ENCODE measurements at places on chromosomes 13 and 19.

DNA sequence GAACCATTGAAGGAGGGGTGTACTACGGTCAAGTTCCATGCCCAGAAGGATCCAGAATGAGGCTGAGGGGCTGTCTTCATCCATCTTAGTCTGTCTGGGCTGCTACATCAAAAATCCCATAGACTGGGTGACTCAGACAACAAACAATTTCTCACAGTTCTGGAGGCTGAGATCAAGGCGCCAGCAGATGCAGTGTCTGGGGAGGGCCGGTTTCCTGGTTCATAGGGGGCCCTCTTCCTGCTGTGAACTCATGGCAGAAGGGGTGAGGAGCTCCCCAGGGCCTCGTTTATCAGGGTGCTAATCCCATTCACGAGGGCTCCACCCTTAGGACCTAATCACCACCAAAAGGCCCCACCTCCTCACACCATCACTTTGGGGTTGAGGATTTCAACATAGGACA, 14.7 kb upstream of the KCTD15 start:
- no peak for DNase-seq

DNA sequence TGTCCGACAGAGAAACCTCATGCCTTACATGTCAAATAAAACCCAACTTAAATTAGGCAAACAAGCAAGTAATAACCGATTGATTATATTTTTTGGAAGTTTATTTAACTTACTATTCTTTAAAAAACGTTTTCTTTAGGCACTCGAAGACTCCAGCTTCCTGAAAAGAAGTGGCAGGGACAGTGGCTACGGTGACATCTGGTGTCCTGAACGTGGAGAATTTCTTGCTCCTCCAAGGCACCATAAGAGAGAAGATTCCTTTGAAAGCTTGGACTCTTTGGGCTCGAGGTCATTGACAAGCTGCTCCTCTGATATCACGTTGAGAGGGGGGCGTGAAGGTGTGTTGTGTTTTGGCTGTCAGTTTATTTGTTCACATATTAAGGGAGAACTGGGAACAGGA, 164.4 kb downstream of the LMO7 start:
- DNase-seq, result no peak

- DNase-seq, result peak; percentile 26
These were observed 44.3 kb upstream of the CEACAM21 start for GRCh38 chr19:41531438-41532311.

- peak; percentile 2 for DNase-seq
These were observed 14.2 kb downstream of the CACNA1A start for GRCh38 chr19:13492128-13492527.

DNA sequence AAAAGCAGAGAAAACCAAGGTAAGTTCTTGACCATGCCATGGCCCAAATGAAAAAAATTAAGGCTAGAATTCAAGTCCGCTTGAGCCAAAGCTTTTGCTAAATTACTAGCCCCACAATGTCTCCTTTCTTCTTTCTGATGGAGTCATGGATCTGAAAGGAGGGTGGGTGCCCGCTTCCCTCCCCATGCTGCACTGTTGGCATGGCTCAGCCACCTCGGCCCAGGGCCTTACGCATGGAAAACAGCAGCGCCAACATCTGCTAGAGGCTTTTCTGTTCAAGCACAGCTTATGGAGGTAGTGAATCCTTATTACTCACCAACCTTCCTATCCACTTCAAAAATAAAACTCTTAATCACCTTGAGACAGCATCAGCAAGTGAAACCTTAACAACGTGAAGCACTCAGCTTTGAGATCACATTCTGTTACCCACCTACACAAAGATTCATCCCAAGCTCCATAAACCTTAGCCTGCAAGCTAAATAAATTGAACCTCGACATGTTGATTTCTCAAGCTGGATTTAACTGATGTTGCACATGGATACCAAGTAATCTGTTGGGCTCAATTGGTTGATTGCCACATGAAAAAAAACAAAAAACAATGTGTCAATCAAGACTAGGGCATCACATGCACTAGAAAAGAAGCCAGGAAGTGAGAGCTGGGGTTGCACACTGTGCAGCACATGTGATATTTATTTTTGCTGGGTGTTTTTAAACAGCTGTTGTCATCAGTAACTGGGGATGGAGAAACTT, 43.4 kb downstream of the TPT1 start:
- DNase-seq, result no peak

- DNase-seq, result no peak
These were observed 68.9 kb upstream of the GPR183 start for GRCh38 chr13:99376132-99376531.

DNA sequence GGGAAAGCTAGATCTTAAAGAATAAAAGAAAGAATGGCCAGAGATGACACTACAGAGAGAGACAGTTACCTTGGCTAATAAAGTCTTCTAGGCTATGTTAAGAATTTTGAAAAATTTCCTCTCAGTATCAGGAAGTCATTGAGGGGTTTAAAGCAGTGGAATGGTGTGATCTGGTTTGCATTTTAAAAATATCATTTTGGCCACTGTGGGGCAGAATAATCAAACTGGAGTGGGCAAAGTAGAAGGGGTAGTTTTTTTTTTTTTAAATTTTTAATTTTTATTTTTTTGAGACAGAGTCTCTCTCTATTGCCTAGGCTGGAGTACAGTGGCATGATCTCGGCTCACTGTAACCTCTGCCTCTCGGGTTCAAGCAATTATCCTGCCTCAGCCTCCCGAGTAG, 4.4 kb upstream of the CNMD start:
- no peak for DNase-seq

DNA sequence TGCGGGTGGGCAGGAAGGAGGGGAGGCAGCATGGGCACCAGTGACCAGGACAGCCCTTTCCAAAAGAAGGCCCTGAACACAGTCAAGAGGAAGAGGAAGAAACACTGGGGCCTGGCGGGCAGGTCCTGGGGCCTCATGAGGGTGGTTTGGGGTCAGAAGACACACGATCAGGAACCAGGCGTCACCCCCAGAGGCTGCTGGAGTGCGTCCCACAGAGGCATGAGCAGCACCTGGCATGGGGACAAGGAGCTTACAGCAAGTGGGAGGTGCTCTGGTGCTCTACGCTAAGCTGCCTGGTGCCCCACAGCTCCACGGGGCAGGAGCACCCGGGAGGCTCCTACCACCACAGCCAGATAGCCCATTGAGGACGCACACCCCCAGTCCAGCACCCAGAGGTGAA, 20.0 kb downstream of the ELL start:
- no peak for DNase-seq

DNA sequence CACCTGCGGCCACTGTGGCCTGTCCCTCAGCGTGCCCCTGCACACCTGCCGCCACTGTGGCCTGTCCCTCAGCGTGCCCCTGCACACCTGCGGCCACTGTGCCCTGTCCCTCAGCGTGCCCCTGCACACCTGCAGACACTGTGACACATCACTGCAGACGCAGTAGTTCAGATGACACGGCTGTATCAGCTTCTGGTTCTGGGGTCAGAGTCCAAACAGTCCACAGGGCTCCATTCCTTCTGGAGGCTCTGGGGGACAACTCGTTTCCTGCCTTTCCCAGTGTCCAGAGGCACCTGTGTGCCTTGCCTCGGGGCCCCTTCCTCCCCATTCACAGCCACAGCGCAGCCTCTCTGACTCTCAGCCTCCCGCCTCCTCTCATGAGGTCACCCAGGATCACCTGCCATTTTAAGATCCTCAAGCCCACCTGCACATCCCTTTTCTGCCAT, 5.5 kb downstream of the SF3A2 start:
- DNase-seq, result no peak

DNA sequence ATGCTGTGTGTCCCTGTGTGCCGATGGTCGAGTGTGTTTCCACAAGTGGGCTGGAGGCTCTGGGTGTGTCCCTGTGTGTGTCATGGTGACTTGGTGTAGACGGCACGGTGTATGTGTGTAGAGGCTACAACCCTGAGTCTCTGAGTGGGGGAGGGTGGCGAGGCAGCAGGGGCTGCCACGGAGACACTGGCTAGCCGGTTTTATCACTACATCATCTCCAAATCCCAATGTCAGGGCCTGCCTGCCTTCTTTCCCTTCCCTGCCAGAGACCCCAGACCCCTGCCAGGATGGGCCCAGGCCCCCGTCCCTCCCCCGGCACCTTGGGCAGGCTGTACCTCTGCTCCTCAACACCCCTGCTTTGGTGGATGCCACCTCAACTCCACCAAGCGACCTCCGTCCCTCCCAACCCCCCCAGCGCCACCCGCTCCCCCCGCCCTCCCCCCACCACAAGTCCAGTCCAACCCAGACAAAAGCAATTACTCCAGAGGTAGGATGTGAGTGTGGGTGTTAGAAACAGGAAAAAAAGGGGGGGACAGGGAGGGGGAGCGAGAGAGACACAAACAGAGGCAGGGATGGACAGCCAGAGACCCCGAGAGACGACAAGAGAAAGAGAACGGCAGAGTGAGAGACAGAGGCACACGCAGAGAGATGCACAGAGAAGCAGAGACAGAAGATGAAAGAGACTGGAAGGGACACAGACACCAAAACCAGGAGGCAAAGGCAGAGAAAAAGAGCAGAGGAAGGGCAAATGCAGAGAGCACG, 21.6 kb upstream of the POU2F2 start:
- no peak for DNase-seq

- DNase-seq, result no peak
These were observed 11.8 kb upstream of the CEACAM1 start for GRCh38 chr19:42540071-42540553.

- DNase-seq, result no peak
These were observed 222.4 kb downstream of the UQCRFS1 start for GRCh38 chr19:28990522-28990921.

DNA sequence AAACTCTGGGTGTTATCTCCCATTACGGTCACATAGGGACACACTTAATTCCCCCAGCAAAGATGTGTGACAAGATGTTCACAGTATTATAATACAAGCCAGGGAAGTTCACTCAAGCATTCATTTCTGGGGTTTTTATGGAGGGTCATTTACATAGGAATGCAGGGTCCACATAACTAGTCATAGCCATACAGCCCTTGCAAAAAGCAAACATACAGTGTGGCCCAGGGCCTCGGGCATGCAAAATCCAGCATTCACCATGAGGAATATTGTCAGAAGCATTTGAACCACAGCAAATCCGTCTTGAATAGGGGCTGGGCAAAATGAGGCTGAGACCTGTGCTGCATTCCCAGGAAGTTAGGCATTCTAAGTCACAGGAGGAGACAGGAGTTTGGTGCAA, 13.0 kb upstream of the ZNF460 start:
- no peak for DNase-seq

All from epithelial cell of esophagus (primary cell).